HFFc6 (cell line): ENCODE measurements at places on chromosomes 5 and 9. TPM values are rescaled to one million over a fixed set of nuclear protein-coding genes. Genes with fewer than 3 reads are reported as not detected.

SH3GL2 gene
- 0.09 TPM in 1 of 3 replicates, not detected in the others for total RNA-seq

LHX2 gene
- not detected in 3 replicates for total RNA-seq

NKD2 gene
- not detected in 2 replicates for total RNA-seq

STXBP1 gene
- 66.3 to 83.3 TPM (median 71.7 TPM) in 3 replicates for total RNA-seq

IL4 gene
- total RNA-seq: not detected in 3 replicates

SEMA5A gene
- total RNA-seq: 58.3 to 67.2 TPM (median 61.4 TPM) in 3 replicates

FAM81B gene
- total RNA-seq: not detected in 3 replicates

SARDH gene
- total RNA-seq: 0.31 to 5.4 TPM (median 0.42 TPM) in 3 replicates

DNA sequence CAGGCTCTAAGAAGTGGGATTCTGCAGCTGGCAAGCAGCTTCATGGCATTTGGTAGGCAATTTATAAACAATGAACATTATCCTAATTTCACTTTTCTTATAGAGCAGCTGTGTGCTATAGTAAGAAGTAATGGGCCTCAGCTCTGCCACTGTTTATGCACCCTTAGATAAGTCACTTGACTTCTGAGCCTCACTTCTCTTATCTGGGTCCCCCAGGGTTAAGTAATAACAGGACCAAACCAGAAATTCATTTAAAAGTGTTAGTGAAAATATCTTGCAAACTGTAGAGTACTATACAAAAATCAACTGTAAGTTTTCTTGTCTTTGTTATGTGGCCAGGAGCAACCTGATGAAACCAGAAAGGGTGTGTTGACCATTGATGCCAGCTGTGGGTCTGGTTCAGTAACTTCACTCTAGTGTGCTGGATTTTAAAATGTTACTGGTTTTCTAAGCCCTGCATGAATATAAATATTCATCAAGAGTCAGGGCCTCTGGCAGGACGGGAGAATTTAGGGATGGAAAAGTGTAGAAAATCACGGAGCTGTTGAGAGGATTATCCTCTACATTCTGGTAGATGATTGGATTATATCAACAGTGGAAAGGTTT lies 24.2 kb downstream of the TNFAIP8 start:
- no peak overlapping the region for H3K27ac ChIP-seq
- no peak overlapping the region for H3K4me3 ChIP-seq
- no peak for DNase-seq
- peaks cover 2% of the 10 kb centered on the region; the same call in 1 of the 2 replicates for H3K27me3 ChIP-seq
- H3K4me1 ChIP-seq: peaks cover 24% of the 10 kb centered on the region

- no peak for DNase-seq
- H3K27ac ChIP-seq: no peak overlapping the region
- no peak overlapping the region for H3K4me3 ChIP-seq
- H3K4me1 ChIP-seq: peaks cover 57% of the 10 kb centered on the region
- peaks cover 10% of the 10 kb centered on the region; the same call in 1 of the 2 replicates for H3K36me3 ChIP-seq
These were observed 23.4 kb downstream of the ABLIM3 start for GRCh38 chr5:149164731-149165130.

DNA sequence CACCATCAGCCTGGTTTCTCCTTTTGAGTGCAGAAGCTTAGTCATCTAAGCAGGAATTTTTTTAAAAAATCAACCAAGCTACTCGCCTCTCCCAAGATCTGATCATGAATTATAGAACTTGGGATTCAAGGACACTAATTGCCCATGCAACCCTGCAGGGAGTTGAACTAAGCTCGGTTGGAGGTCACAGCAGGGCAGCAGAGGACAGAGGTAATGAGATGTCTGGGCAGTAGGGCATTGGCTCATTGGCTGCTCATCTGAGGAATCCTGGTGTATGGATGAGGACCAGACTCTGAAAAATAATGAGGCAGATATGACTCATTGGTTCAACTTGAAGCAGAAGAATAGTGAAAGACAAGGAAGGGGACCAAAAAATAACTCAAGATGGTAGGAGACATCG lies 111.8 kb upstream of the TLE1 start:
- no peaks in the 10 kb centered on the region for H3K36me3 ChIP-seq
- no peaks in the 10 kb centered on the region for H3K27me3 ChIP-seq
- H3K27ac ChIP-seq: peak overlapping the region; percentile 12; the same call in 1 of the 2 replicates

- no peak for DNase-seq
- no peaks in the 10 kb centered on the region for H3K27me3 ChIP-seq
- peaks cover 20% of the 10 kb centered on the region for H3K4me1 ChIP-seq
- no peak overlapping the region for H3K27ac ChIP-seq
These were observed 17.8 kb downstream of the TBCA start for GRCh38 chr5:77758141-77758938.

DNA sequence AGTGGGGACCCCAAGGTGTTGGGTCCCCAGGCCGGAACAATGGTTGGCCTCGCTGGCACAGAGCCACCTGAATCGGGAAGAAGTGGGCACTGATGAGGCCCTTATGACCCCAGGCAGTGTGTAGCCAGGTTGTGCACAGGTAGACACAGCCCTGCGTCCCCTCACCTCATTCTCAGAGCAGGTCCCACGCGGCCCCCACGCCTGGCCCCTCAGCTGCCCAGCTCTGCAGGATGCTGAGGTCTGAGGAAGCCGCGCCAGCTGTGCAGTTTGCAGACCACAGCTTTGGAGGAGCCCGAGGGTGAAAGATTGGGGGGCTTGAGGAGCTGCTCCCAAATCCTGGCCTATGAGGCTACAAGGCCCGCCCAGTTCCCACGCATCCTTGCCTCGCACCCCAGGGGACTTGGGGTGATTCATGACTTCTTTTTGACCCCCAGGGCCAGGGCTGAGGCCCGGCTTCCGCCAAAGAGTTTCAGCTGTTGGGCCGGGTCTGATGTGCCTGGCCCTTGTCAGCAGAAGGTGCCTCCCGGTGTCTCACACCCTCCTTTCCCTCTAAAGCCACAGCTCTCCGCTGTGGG lies 87.8 kb upstream of the PHYKPL start:
- H3K27me3 ChIP-seq: peaks cover 3% of the 10 kb centered on the region
- no peak overlapping the region for H3K27ac ChIP-seq
- no peak for DNase-seq

DNA sequence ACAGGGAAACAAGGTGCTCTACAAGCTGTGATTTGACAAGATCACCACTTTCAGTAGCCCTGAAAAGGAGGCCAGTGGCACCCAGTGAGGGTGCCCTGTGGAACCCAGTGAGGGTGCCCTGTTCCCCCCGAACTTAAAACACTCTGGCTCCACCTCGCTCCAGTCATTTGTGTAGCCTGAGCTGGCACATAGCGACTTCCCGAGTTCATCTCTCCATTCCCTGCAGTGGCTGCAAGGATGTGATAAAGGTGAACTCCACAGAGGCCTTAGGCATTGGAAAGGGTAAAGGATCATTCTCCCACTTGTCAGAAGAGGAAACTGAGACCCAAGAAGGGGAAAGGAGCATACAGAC lies 21.9 kb upstream of the ANXA6 start:
- no peaks in the 10 kb centered on the region for H3K36me3 ChIP-seq
- no peak overlapping the region for H3K27ac ChIP-seq
- peaks cover 12% of the 10 kb centered on the region for H3K4me1 ChIP-seq
- H3K27me3 ChIP-seq: peaks cover 23% of the 10 kb centered on the region
- DNase-seq: no peak
- H3K4me3 ChIP-seq: no peak overlapping the region

DNA sequence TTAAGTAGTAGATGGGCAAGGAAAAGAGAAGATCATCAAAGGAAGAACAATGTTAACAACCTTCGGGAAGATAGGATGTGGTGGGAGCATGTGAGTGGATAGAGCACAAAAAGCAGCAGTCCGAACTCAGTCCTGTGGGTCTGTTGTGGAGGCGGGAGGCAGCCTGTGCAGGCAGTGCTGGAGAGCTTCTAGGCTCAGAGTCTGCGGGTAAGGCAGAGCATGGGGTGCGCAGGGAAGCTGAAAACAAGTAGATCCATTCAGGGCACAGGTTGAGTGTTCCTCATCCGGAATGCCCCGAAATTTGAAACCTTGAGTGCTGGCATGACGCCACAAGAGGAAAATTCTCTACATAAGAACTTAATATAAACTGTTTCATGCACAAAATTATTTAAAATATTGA lies 84.9 kb downstream of the PPIC start:
- H3K36me3 ChIP-seq: peaks cover 8% of the 10 kb centered on the region; the same call in 1 of the 2 replicates
- H3K4me1 ChIP-seq: no peaks in the 10 kb centered on the region

DNA sequence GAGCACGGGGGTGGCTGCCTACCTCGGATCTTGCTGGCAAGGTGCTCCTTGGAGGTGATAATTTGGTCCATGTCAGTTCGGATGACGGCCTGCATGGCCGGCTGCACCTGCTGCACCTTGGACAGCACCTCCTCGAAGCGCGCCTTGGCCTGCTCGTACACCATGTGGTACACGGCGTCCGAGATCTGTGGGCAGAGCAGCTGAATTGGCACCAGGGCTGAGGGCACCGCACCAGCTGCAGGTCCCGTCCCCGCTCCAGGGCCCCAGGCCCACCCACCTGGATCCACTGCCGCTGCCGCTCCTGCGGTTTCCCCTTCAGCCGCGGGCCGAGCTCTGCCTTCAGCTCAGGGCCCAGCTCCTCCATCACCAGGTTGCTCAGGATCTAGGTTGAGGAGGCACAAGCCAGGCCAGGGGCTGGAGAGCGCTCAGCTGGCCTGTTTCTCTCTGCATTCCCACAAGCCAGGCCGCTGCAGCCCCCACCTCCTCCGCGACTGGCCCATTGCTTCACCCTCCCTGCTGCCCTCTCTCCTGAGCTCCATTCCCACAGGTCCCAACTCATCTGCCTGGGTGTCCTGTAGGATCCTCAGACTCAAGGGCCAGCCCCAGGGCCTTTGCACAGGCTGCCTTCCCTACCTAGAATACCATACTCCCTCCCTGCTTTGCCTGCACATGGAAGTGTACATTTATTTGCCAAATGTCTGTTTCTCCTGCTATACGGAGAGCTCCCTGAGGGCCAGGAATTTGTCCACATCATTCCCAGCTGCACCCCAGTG lies 65.7 kb downstream of the LRSAM1 start:
- peaks cover 23% of the 10 kb centered on the region for H3K27me3 ChIP-seq
- peak overlapping the region; percentile 32; the same call in 1 of the 2 replicates for H3K4me3 ChIP-seq
- no peak for DNase-seq
- H3K36me3 ChIP-seq: peaks cover 50% of the 10 kb centered on the region
- H3K27ac ChIP-seq: peak overlapping the region; percentile 98
- peaks cover 65% of the 10 kb centered on the region for H3K4me1 ChIP-seq

- H3K36me3 ChIP-seq: no peaks in the 10 kb centered on the region; the same call in 1 of the 2 replicates
- no peaks in the 10 kb centered on the region for H3K4me1 ChIP-seq
- DNase-seq: no peak
- no peak overlapping the region for H3K27ac ChIP-seq
These were observed 1278.2 kb downstream of the CDH12 start for GRCh38 chr5:21574961-21575360.

DNA sequence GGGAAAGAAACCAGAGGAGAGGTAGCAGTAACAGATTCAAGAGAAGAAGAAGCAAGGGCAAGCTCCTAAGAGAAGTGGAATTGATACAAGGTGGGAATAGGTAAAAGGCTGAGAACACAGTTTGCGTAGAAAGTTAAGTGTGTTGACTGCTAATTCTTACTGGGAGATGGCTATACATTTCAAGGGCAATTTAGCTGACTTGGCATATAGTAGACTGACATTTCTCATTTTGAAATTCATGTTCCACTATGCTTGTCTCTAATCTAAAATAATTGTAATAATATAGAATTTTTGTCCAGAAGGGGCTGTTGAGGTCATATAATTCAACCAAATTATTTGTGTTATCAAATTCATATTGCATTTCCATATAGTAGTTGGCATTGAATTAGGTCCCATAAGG lies 144.0 kb downstream of the ATG10 start:
- no peak overlapping the region for H3K4me3 ChIP-seq
- no peak overlapping the region for H3K27ac ChIP-seq
- H3K36me3 ChIP-seq: no peaks in the 10 kb centered on the region
- H3K4me1 ChIP-seq: no peaks in the 10 kb centered on the region

DNA sequence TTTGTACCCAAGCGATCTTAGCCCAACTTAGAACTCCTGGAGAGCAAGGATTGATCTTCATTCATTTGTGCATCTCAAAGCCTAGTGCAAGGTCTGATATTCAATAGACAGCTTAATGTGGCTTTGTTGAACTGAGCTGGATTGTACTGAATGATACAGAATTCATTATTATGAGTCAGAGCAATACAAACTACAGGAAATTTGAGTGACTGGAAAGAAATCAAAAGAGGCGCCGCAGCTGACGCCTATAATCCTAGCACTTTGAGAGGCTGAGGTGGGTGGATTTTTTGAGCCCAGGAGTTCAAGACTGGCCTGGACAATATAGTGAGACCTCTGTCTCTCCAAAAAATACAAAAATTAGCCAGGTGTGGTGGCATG lies 58.6 kb downstream of the ENC1 start:
- H3K4me1 ChIP-seq: peaks cover 20% of the 10 kb centered on the region
- H3K27ac ChIP-seq: no peak overlapping the region
- H3K4me3 ChIP-seq: no peak overlapping the region
- H3K27me3 ChIP-seq: peaks cover 1% of the 10 kb centered on the region; the same call in 1 of the 2 replicates
- DNase-seq: no peak
- no peaks in the 10 kb centered on the region for H3K36me3 ChIP-seq
